ENCODE measurements at places on chromosomes 16 and 17.

- no peak for DNase-seq
Observed at GRCh38 chr17:45794840-45795239, 10.7 kb downstream of the CRHR1 start.

DNA sequence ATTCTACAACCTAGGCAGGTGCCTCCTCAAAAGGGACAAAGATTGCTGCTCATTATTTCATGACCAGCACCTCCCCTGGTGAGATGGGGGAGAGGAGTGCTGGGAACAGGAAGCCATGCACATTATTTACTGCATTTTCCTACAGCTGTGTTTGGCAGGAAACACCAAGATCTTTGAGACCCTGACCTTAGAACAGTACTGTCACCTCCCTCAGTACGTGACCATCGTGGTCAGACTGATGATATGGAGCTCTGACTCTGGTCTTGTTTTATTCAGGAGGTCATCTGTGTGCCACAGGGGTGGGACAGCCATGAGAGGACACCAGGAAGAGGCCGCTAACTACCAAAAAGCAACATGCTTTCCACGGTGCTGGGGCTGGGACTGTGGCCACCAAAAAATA is 37.4 kb downstream of the USP22 start:
- DNase-seq: no peak

GRCh38 chr17:61331178-61331577 is 68.5 kb upstream of the TBX2 start:
- no peak for DNase-seq

GRCh38 chr17:48426019-48426665 is 3.9 kb downstream of the SKAP1 start:
- DNase-seq: no peak

GRCh38 chr16:23225634-23226033 is 43.1 kb downstream of the SCNN1G start:
- no peak for DNase-seq

GRCh38 chr17:17808706-17809432 is 27.9 kb downstream of the SREBF1 start:
- no peak for DNase-seq

Measured in amniotic stem cell (primary cell).